Fibroblast of the aortic adventitia (primary cell): ENCODE measurements at places on chromosomes 11 and 22. TPM values are rescaled to one million over a fixed set of nuclear protein-coding genes. Genes with fewer than 3 reads are reported as not detected.
A peak's percentile ranks its signal among the peaks of the same experiment; 100 is the strongest.

DNA sequence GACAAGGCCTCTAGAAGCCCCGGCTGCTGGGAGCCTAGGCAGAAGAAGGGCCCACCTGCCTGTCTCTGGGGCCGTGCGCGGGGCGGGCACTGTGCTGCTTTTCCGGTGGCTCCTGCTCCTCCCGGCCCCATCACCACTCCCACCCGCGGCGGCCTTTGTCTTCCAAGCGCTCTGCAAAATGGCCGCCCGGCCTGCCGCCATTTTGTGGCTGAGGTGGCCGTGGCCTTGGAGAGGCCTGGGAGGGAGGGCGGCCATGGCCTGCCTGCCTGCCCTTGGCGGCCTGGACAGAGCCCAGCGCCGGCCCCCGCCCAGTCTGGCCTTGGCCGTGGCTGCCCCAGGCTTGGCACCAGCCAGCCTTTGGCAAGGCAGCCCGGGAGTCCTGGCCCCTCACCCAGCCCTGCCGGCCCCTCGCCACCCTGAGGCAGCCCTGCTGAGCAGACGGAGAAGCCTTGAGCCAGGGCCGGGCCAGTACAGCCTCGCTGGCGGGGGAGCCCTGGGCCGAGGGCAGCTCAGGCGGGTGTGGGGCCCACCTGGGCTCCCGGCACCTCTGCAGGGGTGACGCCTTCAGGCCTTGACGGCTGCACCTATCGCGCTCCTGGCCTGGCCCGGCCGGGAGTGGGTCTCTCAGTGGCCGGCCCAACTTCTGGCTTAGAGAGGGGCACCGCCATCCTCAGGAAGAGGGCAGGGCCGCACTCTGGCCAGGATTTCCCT lies 46.0 kb upstream of the PPARA start:
- DNase-seq, result no peak

- DNase-seq, result no peak
Measured at GRCh38 chr11:80255021-80255420, 814.2 kb upstream of the TENM4 start.

DNA sequence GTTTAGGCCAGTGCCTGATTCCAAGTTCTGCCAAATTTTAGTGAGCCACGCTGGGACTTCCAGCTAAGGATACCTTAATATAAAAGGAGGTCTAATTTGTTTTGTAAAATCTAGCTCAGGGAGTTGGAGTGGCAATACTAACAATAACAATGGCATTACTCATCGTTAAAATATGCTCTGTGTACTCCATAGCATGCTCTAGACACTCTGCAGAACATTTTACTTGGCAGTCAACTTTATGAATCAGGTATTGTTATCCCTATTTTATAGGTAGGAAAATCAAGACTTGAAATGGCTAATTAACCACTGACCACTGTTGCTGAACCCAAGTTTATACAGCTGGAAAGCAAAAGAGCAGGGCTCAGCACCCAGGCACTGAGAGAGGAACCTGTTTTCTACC lies 485.0 kb upstream of the KIRREL3 start:
- no peak for DNase-seq

GRCh38 chr11:84437071-84437980 lies 1151.2 kb upstream of the CCDC90B start:
- DNase-seq, result peak; percentile 3

DNA sequence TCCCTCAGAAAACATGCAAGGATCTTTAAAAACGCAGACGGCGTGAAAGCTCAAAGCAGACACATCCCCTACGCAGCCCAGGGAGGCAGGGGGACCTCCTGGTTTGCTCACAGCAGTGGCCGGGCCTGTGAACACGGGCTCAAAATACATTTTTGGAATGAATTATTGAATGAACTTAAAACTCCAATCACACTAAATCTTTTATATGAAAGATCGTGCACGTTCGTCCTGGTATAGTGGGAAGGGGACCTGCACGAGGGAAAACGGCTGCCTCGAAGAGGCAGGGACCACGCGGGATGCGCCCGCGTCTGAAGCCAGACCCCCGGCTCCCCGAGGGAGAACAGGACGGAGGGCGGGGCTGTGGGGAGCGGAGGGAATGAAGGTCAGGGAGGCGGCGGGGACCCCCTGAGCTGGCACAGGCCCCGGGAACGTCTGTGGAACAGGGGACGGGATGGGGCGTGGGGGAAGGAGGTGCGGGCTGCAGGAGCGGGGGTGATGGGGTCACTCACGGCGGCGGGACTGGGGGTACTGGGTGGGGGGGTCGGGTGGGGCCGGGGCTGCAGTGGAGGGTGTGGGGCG lies 1.3 kb upstream of the PANX2 start:
- DNase-seq, result no peak

GRCh38 chr11:70633610-70634009 lies 235.3 kb downstream of the CTTN start:
- DNase-seq, result no peak

GRCh38 chr11:12139144-12139881 lies 28.9 kb downstream of the MICAL2 start:
- DNase-seq, result peak; percentile 90

GRCh38 chr22:47713941-47714340 lies 951.5 kb downstream of the TBC1D22A start:
- no peak for DNase-seq

DNA sequence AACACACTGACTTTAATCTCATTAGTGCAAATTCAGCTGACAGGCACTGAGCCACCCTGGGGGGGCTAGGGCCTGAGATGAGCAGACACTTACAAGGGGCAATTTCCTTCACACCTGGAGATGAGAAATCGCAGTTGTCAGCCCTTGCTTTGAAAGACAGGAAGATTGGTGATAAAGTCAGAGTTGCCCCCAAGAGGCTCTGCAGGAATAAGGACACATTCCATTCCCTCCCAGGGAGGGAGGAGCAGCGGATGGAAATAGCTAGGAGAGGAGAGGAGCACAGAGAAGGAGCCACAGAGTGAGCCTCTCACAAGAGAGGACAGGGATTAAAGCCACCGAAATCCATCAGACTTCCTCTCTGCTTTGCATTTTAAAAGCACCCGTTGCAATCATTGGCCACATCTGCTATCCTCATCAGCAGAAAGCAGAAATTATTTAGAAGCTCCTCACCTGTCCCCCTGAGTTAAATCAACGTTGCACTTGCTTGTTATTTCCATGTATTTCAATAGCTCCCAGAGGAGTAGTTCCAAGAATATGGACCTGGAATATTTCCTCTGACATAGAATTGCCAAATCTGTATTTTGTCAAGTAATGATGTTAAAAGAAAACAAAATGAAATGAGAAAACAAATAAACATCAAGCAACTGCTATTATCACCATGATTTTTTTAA lies 213.7 kb downstream of the BARX2 start:
- DNase-seq, result no peak

DNA sequence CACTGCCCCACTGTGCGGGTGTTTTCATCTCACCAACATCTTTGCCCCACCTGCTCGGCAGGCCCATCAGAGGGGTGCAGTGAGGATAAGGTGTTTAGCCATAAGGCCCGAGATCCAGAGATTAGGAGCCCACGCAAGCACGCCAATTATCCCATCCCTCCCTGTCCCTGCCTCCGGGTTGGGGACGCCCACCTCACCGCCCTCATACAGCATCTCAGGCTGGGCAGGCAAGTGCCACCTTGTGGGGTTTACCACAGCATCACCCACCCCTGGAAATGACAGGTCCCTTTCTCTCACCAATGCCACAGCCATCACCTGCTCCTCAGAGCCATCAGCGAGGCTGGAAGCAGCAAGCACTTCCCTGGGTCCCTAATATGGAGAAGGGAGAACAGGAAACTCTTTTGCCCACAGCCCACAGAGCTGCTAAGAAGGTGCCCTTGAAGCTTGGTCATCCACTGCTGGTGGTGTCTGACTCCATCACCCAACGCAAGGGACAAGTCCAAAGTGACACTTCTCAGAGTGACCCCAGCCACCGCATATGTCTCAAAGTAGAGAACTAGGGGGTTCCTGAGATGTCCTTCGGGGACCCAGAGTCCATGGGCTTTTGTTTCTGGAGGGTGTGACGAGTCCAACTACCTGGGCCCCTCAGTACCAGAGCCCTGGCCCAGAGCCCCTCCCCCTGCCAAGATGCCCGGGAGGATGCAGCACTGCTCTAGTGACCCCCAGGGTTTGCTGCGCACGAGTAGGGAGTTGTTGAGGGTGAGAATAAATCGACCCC lies 15.8 kb downstream of the VPS37C start:
- DNase-seq, result no peak

DNA sequence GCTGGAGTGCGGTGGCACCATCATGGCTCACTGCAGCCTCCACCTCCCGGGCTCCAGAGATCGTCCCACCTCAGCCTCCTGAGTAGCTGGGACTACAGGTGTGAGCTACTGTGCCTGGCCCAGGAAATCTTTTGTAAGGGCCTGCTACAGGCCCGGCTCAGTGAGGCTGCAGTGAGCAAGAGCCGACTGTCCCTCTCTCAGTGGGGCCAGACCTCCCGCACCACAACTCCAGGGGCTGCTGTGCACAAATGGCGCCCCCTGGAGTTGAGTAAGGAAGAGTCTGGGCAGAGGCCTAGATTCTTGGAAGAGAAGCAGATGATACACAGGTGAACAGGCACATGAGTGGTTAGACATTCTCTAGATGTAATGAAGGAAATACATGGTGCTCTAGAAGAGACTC lies 7.0 kb downstream of the SERHL2 start:
- DNase-seq, result no peak

GRCh38 chr11:133173810-133174412 lies 358.4 kb downstream of the OPCML start:
- DNase-seq, result no peak

- peak; percentile 49 for DNase-seq
Measured at GRCh38 chr11:118353084-118353710, 6.2 kb upstream of the UBE4A start.

DNA sequence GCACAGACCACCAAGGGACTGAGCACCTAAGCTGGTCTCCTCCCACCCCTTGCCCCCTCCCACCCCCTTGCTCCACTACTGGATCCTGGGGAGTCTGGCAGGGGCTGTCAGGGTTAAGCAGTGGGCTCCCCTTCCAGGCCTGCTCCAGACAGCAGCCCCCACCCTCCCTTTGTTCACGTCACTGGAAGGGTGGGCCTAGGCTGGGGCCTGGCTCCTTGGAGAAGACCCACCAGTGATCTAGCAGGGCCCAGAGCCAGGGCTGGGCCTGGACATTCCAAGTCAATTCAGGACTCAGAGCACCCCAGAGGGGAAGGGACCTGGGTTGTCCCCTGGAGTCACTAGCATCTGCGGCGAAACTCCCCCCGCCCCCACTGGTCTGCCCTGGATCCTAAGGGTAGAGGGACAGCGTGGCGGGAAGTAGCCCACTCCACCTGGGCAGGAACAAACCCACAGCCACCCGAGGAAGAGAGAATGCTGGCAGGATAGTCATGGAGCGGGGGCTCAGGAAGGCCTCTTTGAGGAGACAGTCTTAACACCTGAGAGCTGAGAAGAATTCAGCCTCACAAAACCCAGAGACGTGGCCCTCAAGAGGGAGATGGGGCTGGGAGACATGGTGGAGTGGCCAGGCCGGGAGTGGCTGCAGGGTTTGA lies 45.8 kb downstream of the IGLL1 start:
- DNase-seq, result no peak

DNA sequence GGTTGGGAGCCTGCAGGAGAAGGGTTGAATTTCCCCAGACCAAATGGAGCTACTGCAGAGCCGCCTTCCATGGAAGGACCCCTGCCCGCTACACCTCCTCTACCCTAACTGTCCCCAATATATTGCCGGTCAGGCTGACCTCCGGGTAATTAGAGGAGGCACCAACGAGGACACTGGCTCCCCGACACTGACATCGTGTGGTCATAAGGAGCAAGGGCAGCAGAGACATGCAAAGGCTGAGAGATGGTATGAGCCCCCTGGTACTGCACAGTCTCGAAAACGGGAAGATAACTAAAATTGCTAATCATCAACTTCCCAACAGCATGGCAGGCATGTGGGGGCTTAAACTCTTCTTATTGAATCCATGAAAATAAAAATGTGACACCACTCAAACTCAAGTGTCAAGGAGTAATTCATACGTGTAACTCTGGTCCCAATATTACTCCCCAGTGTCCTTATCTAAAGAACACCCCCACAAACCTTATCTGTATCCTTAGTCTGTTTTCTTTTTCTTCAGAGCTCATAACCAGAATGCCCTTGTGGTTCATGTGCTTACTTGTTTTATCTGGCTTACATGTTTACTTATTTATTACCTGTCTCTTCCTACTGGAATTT lies 4.4 kb downstream of the CAVIN3 start:
- peak; percentile 74 for DNase-seq

GRCh38 chr11:130486987-130487923 lies 38.8 kb downstream of the ADAMTS15 start:
- DNase-seq, result no peak

DNA sequence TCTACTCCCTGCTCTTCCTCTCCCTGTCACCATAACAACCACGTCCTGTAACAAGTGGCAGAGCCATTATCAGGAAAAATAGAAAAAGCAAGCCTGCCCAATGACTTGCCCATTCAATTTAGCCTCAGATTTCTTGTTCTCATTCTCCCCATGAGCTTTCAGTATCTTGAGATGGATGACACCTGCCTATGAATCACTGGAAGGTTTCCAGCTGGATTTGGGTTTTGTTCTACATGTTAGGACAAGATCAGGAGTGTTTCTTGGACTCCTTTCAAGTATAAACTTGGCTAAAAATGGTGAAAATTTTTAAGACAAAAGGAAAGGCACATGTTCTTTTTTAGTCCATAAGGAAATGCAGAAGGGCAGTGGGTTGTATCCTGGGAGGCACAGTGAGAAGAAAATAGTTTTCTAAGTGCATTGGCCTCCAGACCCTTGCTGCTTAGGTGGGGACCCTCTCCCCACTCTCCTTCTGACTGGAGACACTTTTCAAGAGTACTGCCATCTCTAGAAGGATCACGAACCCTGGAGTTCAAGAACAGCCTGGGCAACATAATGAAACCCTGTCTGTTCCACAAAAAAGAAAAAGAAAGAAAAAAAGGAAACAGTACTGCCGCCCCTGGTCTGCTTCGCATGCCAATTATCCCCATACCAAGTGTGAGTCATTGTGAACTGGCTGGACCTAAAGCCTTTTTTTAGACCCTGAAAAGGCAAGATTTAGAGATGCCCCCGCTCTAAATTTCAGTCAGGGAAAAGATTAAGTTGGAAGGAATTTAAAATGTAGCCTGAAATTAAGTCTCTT lies 51.0 kb downstream of the MTNR1B start:
- peak; percentile 96 for DNase-seq

- DNase-seq, result peak; percentile 23
Measured at GRCh38 chr11:120248551-120249278, 8.8 kb downstream of the POU2F3 start.

DNA sequence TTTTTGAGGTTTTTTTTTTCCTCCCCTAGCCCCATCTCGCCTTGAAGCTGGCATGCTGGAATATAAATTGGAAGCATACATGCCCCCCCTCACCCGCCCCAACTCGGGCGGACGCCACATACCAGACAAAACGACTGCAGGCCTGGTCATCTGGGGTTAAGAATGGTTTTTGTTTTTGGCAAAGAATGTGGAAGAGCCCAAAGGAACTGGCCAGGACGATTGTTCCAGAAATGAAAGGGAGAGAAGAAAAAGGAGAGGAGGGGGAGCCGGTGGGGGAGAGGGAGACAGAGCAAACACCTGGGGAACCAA lies 25.0 kb downstream of the MN1 start:
- peak; percentile 71 for DNase-seq

- DNase-seq, result peak; percentile 66
Measured at GRCh38 chr11:35488117-35488516, 37.3 kb downstream of the PAMR1 start.

The CSNK2A3 gene
- total RNA-seq, result 1.6 and 4.7 TPM in 2 replicates

The OTOG gene
- total RNA-seq, result not detected in 2 replicates

The SGSM1 gene
- total RNA-seq, result not detected in 2 replicates

The DEUP1 gene
- not detected in 2 replicates for total RNA-seq

The WBP2NL gene
- 0.18 and 1.6 TPM in 2 replicates for total RNA-seq

The ST14 gene
- 0.09 TPM in 1 of 2 replicates, not detected in the other for total RNA-seq

The C11orf42 gene
- total RNA-seq, result not detected in 2 replicates

The ALX4 gene
- total RNA-seq, result not detected in 2 replicates
